ENCODE measurements at places on chromosomes 7 and 10.

GRCh38 chr7:80851896-80852476, 66.9 kb downstream of the SEMA3C start:
- DNase-seq = no peak

DNA sequence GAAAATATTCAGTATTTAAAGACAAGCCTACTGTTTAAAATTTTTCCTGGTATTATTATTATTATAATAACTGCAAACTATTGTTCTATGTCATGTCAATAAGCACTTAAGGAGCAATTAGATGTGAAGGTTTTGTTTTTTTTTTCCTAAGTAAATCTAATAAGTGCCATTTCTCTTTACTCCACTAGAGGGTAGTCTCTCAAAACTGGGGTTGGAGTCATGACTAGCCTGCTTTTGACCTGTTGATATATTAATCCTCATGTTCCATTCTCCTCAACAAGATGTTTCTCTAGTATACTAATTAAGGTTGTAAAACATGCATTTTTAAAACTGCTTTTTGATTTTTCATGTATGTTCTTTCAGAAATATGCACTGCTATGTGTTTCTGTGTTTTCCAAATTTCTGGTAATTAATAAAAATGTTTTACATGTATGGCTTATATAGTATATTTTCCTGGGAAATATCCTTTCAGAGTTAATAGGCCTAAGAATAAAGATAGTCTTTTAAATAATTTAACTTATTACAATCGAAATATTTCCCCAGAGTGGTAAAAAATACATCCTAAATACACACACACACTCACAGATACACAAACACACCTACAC, 1.0 kb upstream of the LRRN3 start:
- no peak for DNase-seq

DNA sequence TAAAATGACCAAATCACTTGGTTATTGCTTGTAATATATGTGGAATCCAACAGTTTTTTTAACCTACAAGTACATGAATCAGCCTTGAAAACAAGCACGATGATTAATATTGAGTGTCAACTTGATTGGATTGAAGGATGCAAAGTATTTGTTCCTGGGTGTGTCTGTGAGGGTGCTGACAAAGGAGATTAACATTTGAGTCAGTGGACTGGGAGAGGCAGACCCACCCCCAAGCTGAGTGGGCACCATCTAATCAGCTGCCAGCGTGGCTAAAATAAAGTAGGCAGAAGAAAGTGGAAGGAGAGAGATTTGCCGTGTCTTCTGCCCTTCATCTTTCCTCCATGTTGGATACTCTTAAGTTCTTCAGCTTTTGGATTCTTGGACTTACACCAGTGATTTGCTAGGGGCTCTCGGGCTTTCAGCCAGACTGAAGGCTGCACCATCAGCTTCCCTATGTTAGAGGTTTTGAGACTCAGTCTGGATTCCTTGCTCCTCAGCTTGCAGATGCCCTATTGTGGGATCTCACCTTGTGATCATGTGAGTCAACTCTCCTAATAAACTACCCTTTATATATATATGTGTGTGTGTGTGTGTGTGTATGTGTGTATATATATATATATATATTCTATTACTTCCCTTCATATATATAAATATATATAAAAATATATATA, 118.4 kb upstream of the WDR11 start:
- DNase-seq = no peak

GRCh38 chr7:105268056-105268455, 120.7 kb downstream of the SRPK2 start:
- no peak for DNase-seq

DNA sequence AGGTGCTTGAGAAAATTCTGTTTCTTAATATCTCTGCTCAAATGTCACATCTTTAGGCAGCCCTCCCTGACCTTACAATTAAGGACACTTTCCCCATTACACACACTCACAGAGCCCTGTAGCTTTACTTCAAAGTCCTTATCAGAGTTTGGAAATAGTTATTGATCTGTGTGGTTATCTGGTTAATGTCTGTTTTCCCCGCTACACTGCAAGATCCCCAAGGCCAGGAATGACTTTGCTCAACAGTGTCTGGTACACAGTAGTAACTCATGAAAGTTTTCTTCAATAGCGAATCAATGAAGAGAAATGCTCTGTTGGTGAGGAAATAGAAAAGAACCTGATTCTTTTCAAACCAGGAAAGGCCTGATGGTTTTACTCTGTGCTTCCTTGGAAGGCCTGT, 554.4 kb downstream of the REEP3 start:
- no peak for DNase-seq

DNA sequence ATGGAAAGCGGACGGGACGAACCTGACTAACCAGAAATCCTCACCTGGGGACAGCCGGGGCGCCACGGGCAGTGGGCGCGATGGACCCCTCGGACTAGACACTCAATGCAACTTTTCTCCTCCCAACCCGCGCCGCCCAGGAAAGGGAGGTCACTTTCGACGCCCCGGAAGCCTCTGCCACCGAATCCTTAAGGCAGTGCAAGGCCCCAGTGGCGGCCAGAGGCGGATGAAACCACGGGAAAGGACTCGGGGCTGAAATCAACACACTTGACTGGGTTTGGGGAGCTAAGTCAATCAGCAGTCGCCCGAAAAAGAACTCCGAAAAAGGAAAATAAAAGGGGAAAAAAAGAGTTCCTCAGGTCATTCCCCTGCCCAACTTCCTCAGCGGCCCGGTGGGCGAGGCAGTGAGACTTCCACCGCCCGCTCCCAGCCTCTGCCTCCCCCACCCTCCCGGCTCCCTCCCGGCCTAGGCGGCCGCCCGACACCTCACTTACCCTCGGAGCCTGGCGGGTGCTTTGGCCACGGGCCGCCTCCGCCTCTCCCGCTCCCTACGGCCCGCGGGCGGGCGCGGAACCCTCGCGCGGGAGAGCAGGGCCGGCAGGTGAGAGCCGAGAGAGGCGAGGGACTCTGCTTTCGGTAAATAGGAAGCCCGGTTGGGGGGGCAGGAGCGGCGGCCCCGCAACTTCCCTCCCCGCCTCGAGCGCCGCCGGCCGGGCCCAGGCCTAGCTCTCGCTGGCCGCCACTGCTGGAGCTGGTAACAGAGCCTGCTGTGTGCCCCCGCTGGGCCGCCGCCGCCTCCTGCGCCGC, 518 bp downstream of the WAPL start:
- DNase-seq = peak; percentile 36

DNA sequence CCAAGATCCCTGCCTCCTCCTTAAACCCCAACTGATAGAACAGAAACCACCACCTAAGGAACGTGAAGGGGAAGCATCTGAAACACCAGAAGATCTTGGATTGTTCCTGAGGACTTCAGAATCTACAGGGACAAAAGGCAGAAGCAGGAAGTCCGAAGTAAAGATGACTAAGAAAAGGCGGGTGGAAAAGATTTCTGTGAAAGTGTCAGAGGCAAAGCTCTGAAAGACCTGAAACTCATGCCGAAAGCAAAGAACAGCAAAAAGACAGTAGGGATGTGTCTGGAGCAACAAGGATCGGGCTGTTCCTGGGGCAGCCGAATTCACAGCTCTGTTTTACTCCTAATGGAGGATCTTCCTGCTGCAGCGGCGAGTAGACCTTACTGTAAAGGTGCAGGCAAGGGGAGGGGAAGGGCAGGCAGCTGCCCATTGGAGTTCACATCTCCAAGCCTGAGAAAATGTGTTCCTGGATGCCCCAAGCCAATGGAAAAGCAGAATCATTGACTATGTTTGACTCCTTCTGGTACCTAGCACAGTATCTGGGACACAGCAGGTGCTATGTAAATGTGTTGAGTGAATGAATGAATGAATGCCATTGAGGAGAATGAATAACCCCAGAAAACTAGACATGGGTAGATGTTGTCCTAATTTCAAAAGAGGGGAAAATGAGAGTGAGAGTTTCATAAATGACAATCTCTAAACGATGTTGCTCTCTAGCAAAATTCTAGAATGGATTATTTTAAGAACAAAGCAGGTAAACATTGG, 40.4 kb downstream of the PDIA4 start:
- no peak for DNase-seq

DNA sequence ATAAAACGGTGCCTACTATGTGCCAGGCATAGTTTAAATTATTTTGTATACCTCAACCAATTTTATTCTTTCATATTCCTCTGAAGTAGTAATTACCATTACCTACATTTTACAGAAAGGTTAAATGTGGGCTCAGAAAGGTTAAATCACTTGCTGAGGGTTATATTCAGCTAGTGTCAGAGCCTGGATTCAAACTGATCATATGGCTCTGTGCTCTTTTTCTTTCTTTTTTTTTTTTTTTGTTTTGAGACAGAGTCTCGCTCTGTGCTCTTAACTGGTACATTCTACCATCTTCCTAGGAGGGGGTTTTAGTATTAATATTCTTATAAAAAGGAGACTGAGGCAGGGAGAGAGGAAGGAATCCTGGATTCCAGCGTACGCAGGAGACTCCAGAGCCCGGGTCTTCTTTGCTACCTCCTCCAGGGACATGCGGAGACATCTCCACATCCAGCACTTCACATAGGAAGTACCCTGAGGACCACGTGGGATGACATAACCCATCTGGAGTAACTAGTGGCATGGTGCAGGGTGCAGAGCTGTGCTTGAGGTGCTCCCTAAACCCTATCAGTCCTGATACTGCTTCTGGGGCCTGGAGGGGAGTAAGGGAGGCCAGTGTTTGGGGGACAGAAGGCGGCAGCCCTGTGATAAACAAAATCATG, 29.6 kb upstream of the ATXN7L1 start:
- no peak for DNase-seq

DNA sequence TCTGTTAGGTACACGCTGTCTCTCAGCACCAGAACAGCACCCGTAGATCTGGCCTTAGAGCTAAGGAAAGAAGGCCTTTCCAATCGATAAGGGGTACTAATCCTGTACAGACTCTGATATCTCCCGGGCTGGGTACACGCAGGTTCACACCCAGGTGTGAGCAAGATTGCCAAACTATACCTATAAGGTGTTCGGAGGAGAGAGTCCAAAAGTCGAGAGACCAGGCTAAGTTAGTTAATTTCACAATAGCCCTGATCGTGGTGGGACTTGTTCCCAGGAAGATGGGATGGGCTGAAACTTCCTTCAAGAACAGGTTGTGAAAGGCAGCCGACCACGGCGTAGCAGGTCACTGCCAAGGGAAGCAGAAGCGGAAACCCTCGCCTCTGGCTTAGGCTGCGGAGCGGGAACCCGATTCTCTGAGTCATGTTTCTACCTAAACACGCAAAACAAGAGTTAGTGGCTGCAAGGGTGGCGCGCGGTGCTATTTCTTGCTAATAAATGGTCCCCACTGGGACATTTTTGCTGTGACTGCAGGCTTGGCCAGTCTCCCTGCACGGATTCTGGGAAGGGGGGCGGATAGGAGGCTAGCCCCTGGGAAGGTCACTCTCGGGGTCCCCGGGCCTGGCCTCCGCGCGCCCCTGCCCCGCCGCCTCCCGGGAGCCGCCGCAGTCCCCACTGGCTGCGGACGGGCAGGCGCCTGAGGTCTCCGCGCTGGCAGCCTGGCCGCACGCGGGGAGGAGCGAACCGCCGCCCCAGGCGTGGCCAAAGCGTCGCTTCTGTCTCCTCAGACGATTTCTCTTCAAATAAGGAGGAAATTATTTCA, 75.4 kb upstream of the PDSS1 start:
- DNase-seq = peak; percentile 12

DNA sequence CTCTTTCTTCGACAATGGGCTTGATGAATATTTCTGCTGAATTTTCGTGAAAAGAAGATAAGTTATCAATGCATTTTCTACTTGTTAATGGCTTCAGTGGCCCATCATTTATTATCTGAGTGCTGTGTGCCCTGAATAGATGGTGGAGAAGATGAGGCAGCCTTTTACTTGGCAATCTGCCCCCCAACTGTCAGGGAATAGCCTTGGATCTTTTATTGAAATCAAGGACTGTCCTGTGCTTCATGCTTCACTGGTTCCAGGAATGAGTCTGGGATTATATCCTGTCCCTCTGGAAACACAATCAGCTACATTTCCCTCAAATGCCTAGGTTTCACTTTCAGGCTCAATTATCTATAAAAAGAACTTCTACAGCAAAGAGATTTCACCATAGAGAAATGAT, 75.9 kb upstream of the NXPH1 start:
- DNase-seq = no peak

- DNase-seq = no peak
Measured at GRCh38 chr7:24842449-24843241, 85.4 kb upstream of the GSDME start.

GRCh38 chr10:11043039-11043438, 25.4 kb downstream of the CELF2 start:
- DNase-seq = no peak

- DNase-seq = no peak
Measured at GRCh38 chr7:150408393-150409299, 29.5 kb downstream of the ZNF775 start.

- no peak for DNase-seq
Measured at GRCh38 chr7:158834878-158835784, 5.8 kb upstream of the ESYT2 start.

DNA sequence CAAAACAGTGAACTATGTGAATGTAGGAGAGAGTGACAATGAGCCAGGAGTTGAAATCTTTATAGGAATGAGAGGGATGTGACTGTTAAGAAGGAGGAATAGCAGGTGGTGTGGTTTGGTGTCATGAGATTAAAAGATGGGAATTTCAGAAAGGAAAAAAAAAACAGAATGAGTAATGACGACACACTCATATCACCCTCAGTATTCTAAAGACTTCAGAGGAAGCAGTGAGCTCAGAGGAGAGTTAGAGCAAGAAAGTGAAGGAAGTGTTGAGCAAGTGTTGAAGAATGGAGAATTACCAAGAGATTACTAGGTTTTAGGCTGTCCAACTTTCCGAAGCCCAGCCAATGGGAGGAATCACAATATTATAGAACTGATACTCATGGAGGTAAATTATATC, 220.5 kb upstream of the HGF start:
- DNase-seq = no peak

DNA sequence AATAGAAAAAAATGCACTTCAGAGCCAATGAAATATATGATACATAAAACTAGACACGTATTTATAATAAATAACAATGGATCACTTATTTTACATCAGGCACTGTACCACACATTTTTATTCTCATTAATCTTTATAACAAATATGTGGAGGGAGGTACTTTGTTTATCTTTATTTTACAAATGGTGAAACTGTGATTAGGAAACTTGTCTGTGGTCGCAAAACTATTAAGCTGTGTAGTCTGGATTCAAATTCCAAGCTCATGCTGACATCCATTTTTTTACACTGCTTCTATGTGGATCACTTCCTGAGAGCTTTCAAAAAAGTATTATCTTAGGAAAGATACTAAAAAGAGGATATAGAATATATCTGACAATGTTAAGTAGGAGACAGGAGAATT, 978.6 kb downstream of the SORCS1 start:
- no peak for DNase-seq

GRCh38 chr7:158495216-158495615, 92.4 kb downstream of the PTPRN2 start:
- DNase-seq = no peak

DNA sequence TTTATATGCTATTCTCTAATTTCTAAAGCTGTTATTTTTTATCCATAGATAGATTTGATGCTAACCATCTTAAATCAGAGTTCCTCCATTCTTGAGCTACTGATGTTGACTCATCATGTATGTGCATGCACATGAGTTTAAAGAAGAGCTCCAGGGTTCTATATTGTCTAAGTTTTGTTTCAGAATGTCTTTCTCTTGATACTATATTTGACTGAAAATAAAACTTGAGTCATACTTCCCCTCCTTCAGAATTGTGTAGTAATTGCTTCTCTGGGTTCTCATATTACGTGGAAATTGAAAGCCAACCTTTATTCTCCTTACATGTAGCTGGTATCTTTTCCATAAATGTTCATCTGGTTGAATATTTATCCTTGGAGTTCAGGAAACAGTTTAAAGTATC, 89.4 kb downstream of the LRRTM3 start:
- DNase-seq = no peak
